ENCODE measurements at places on chromosomes 16 and 17. TPM values are rescaled to one million over a fixed set of nuclear protein-coding genes. Genes with fewer than 3 reads are reported as not detected.

The ABCC11 gene
- total RNA-seq = not detected

- no peak for DNase-seq
- H3K36me3 ChIP-seq = no peaks in the 10 kb centered on the region
- no peaks in the 10 kb centered on the region for H3K27me3 ChIP-seq
- H3K27ac ChIP-seq = peak overlapping the region; percentile 93
- H3K4me3 ChIP-seq = peak overlapping the region; percentile 97
- peaks cover 5% of the 10 kb centered on the region for H3K4me1 ChIP-seq
Observed at GRCh38 chr17:48110761-48111160, 3.2 kb downstream of the SNX11 start.

DNA sequence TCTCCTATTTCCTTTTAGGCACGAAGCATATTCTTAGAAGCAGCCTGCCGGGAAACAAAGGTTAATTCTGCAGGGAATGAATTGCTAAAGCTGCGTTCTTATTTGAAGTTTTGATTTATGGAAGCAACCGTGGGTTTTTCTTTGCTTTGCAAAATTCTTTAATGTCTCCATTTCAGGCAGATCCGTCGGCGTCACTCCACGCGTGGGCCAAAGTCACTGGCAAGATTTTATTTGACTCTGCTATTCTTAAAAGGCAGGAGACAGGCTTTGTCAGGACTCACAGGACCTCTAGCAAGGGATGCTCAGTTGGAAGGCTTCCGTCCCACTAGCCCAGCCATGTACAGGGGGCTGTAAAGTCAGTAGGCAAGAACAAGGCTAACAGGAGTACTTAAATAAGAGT, 387.3 kb upstream of the XYLT1 start:
- H3K27me3 ChIP-seq = no peaks in the 10 kb centered on the region
- no peaks in the 10 kb centered on the region for H3K4me1 ChIP-seq
- H3K27ac ChIP-seq = no peak overlapping the region
- DNase-seq = no peak
- H3K36me3 ChIP-seq = no peaks in the 10 kb centered on the region

- no peak for DNase-seq
- H3K4me1 ChIP-seq = no peaks in the 10 kb centered on the region
- H3K4me3 ChIP-seq = no peak overlapping the region
- no peaks in the 10 kb centered on the region for H3K27me3 ChIP-seq
Observed at GRCh38 chr16:70561623-70562022, 38.0 kb downstream of the SF3B3 start.

The MMP25 gene
- 0.35 TPM for total RNA-seq

DNA sequence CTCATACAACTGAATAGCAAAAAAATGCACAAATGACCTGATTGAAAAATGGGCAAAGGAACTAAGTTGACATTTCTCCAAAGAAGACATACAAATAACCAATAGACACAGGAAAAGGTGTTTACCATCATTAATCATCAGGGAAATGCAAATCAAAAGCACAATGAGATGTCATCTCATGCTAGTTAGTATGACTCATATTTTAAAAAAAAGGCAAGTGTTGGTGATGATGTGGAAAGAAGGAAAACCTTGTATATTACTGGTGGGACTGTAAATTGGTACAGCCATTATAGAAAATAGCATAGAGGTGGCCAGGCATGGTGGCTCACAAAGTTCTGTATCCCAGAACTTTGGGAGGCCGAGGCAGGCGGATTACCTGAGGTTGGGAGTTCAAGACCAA, 232.5 kb upstream of the ZFHX3 start:
- no peaks in the 10 kb centered on the region for H3K27me3 ChIP-seq
- H3K36me3 ChIP-seq = no peaks in the 10 kb centered on the region
- DNase-seq = no peak
- no peak overlapping the region for H3K27ac ChIP-seq
